ENCODE measurements at places on chromosomes 4 and X. TPM values are rescaled to one million over a fixed set of nuclear protein-coding genes. Genes with fewer than 3 reads are reported as not detected.
A peak's percentile ranks its signal among the peaks of the same experiment; 100 is the strongest.

GRCh38 chr4:169105620-169106019, 95.6 kb upstream of the CBR4 start:
- no peak for DNase-seq

GRCh38 chr4:134089885-134090284, 111.7 kb downstream of the PABPC4L start:
- no peak for DNase-seq

DNA sequence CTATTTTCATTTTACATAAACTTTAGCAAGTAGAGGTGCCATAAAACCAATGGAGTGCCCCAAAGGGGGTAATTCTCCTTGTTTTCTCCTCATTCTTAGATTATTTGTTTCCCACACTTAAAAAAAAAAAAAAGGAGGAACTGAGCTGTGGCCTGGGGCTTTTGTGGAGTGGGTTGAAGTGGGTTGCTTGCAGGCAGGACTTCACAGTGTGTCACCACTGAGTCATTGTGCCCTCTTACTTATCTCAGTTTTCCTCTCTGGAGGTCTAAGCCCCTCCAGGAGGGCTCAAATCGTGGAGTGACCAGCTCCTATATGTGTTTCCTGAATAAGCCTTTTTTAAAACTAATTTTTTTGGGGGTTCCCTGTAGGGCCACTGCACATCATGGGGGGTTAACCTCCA, 69.0 kb downstream of the SLC16A2 start:
- no peak for DNase-seq

- DNase-seq = peak; percentile 68
Observed at GRCh38 chrX:9940421-9940820, 26.7 kb upstream of the CLDN34 start.

DNA sequence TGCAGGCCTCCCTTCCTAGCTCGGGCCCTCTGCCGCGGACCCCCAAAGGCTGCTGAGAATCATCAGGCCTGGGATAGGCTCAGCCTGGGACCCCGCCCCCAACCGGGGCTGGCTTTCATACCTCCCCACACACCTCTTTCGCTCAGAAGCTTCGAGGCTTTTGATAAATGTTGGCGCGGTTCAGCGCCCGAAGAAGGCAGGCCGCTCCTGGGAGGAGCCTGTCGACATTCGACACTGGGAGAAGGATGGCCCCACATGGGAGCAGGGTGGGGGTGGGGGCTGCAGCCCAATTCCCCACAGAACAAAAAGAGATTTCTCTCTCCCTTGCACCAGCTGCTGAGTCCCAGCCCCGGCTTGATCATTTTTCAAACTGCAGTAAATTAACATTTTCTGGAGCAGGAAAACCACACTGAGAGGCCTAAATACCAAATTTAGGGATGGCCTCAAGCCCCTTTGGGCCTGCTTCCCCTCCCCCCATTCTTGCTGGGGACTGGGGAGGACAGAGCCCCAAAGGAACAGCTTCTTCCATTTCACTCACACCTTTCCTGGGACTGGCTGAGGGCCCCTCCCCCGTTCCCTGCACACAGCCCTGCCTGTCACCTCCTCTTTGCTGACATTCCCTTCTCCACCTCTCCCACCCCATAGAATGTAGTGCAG, 112.9 kb upstream of the PJA1 start:
- no peak for DNase-seq

- DNase-seq = no peak
Observed at GRCh38 chr4:73103799-73104503, 34.4 kb upstream of the COX18 start.

- peak; percentile 25 for DNase-seq
Observed at GRCh38 chrX:37926700-37927099, 79.3 kb upstream of the DYNLT3 start.

- no peak for DNase-seq
Observed at GRCh38 chrX:134898440-134898839, 92.4 kb upstream of the SMIM10 start.

DNA sequence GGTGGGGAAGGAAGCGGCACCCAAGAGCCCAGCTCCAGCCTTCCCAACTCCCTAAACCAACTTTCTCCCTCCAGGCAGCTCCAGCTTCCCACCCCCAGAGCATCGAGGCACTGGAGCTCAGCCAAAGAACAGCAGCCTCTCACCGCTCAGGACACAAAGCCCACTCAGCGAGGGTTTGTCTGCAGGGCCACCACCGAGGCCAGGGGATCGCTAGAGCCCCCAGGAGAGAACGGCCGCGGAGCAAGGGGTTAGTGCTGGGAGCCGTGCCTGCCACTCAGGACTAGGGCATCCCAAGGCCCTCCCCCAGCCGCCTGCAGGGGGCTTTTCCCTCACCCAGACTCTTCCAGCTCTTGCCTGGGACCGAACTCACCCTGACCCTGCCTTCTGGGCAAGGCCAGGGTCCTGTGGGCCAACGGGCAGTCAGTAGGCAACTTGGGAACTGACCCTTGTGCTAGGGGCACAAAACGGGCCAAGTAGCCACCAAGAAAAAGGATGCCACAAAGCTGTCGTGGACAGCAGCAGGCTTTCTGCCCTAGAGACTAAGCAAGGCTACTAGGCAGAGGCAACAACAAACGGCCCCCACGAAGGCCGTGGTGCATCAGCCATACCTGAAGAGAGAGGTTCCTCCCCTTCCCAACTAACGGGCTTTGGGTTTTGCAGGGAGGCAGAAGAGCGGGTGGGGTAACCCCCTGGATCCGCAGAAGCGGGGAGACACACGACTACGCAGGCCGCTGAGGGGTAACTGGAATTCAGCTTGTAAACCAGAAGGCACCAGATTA, 2.3 kb downstream of the HCFC1 start:
- DNase-seq = no peak

- no peak for DNase-seq
Observed at GRCh38 chr4:3368334-3368733, 73.4 kb upstream of the HGFAC start.

DNA sequence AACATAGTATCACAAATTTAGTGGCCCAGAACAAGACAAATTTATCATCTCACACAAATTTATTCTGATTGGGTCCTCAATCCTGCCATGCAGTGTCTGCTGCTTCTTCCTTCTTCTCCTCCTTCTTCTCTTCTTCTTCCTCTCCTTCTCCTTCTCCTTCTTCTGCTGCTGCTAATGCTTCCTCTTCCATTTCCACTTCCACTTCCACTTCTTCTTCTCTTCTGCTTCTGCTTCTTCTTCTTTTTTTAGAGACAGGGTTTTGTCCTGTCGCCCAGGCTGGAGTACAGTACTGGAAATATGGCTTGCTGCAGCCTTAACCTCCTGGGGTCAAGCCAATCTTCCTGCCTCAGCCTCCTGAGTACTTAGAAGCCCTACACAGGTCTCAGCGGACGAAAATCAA, 37.5 kb downstream of the FGFBP1 start:
- DNase-seq = no peak

GRCh38 chr4:123587983-123588494, 191.4 kb downstream of the SPRY1 start:
- peak; percentile 98 for DNase-seq

DNA sequence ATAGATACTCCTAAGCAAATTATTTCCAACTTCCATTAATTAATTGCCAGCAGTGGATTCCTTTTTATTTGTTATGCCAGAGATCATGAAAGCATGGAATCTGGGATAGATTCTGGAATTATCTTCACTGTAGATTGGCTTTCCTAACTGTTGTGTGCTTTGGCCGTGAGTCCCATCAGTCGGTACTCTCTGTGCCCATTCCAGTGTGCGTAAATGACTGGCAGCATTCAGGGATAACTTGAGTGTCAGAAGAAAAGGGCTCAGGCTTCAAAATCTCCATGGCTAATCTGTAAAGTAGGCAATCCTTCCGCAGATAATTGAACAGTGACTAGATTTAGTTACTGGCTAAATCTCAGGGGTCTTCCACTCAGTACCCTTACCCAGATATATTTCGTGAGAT, 76.8 kb upstream of the TMEM164 start:
- no peak for DNase-seq

DNA sequence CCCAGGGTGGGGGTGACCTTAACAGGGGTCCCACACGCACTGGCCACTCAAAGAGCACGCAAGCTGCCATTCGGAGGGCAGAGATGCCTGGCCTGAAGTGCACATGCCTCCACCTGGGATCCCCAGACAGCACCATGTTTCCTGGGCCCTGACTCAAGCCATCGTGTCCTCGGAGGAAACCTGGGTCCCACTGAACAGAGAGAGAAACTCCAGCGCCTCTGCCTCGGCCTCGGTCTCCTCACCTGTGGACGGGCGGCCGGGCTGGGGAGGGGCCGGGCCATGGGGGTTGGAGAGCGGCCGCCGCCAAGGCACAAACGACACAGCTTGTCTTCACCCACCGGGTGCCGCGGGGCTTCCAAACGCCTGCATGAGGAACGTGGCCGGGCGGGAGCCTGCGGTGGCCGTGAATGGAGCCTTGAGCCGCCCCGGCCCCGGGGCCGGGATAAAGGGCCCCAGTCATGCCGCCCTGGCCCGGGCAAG, 30.0 kb upstream of the FGFR3 start:
- DNase-seq = no peak

GRCh38 chr4:30968926-30969325, 248.8 kb downstream of the PCDH7 start:
- no peak for DNase-seq

- no peak for DNase-seq
Observed at GRCh38 chrX:40154250-40154852, 56.6 kb upstream of the BCOR start.

GRCh38 chr4:32022071-32022470, 1301.9 kb downstream of the PCDH7 start:
- no peak for DNase-seq

- no peak for DNase-seq
Observed at GRCh38 chr4:25033526-25033925, 2.8 kb upstream of the LGI2 start.

DNA sequence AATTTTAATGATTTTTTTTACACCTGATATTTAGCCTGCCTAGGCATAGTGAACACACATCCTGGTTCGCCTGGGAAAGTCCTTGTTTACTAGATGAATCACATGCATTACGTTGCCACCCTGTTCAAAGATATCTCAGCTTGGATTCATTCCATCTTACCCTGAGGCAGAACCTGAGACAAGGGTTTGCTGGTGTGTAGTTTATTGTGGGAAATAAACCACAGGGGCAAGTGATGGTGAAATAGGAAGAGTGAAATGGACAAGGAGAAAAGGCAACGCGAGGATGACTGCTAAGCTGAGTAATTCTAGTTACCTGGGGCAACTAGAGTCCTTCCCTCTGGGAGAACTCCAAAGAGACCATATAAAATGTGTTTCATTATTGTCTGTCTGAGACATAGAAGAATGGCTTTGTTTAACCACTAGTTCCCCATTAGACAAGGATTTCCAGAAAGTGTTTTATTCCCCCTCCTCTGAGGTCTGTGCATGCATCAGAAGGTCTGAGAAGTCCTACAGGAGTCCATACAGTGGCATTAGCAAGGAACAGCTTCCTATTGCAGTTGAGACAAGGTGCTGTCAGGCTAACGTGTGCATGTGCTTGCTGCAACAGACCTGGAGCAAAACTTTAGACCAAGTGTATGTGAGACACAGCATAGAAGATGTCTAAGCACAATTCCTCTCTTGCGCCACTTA, 797.3 kb upstream of the FRG1 start:
- peak; percentile 98 for DNase-seq

The SYN1 gene
- not detected for total RNA-seq

The BMX gene
- not detected for total RNA-seq

The CDKL5 gene
- 2.9 TPM for total RNA-seq

The HSFX3 gene
- total RNA-seq = not detected

The YIPF7 gene
- not detected for total RNA-seq

The AMOT gene
- 4.3 TPM for total RNA-seq

Data from H4 (cell line).